ENCODE measurements at places on chromosomes 5 and 9.

GRCh38 chr5:171629628-171630349 lies 155.8 kb upstream of the SMIM23 start:
- DNase-seq: peak; percentile 80

- DNase-seq: no peak
Measured at GRCh38 chr9:130010151-130010988, 32.6 kb downstream of the FNBP1 start.

DNA sequence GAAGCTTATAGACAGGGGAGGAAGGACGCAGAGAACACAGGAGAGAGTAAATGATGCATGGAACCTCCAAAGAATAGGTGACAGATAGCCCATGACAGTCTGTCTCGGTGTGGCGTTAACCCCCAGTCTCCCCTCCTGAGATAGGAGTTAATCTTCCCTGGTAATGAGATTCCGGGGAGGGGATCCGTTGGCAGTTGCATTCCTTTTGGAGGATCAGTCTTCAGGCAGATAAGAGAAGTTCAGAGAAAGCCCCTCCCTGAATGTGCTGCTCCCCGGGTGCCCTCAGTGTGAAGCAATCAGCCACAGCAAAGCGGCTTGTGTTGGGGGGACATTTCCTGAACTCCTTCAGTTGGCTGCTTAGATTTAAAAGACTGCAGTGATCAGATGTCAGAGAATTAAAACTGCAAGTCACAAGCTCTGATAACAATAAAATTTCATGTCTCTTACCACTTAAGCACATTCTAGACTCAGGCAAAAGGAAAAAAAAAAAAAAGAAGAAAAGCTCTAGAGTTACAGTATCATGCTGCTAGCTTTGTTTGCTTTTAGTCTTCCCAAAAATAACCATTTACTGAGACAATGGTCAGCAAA lies 121.1 kb downstream of the EGFLAM start:
- DNase-seq: peak; percentile 26

DNA sequence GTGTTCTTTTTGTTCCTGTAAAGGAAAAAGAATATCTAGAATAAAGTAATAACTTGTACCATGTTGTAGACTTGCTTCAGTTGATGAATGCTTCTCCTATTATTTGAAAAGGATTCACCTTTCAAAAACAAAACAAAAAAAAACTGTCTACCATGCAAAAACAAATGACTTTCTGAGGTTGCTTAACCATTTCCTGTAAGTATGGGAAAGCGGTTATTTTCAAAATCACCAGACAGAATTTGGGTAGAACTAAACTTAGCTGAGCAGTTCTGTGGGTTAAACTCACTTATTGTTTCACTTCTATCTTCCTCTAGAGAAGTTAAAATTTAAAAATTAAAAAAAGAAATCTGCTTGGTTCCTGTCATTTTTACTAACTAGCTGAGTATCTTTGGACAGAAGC lies 25.2 kb downstream of the LNPEP start:
- DNase-seq: peak; percentile 23

- DNase-seq: no peak
Measured at GRCh38 chr5:137073189-137073588, 425.9 kb downstream of the SPOCK1 start.

DNA sequence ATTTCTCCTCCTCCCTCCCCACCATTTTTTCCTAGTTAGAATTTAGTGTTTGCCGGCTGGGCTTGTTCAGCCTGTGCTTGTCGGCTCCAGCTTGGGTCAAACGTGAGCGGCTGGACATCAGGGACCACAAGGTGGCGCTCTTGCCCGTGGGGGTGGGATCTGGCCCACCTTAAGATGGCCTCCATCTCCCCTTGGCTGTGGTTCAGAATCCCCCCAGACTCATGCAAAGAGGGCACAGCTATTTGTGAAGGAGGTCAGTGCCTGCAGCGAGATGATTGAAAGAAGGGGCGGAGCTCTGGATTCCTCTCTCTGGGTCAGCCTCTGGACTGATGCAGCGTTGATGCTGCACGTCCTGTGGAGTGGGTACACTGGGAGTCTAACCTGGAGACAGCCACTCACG lies 283.3 kb upstream of the TUT7 start:
- peak; percentile 44 for DNase-seq

- DNase-seq: peak; percentile 45
Measured at GRCh38 chr5:57175551-57176309, 1.9 kb downstream of the GPBP1 start.

- peak; percentile 51 for DNase-seq
Measured at GRCh38 chr9:131276891-131277286, 579 bp upstream of the FAM78A start.

Measured in muscle of leg (tissue), 16 donors.